Fibroblast of skin of back (primary cell): ENCODE measurements at places on chromosomes 16 and 17.
A peak's percentile ranks its signal among the peaks of the same experiment; 100 is the strongest.

GRCh38 chr16:89048871-89049422 is 44.7 kb upstream of the ACSF3 start:
- DNase-seq, result no peak

- peak; percentile 5 for DNase-seq
These were observed 948.1 kb downstream of the KCNJ2 start for GRCh38 chr17:71117466-71117865.

- no peak for DNase-seq
These were observed 17.1 kb downstream of the PMP22 start for GRCh38 chr17:15247891-15248529.

GRCh38 chr16:68079626-68080344 is 5.4 kb upstream of the NFATC3 start:
- DNase-seq, result no peak

- DNase-seq, result no peak
These were observed 150.2 kb downstream of the TANC2 start for GRCh38 chr17:63116228-63116627.

- no peak for DNase-seq
These were observed 4.9 kb downstream of the PMFBP1 start for GRCh38 chr16:72166954-72167561.

GRCh38 chr16:19294156-19294649 is 8.7 kb downstream of the CLEC19A start:
- no peak for DNase-seq

GRCh38 chr17:10036511-10037061 is 131.5 kb upstream of the RCVRN start:
- DNase-seq, result no peak

GRCh38 chr17:56751145-56751738 is 82.5 kb downstream of the C17orf67 start:
- DNase-seq, result no peak

GRCh38 chr16:4214215-4214621 is 27.7 kb downstream of the SRL start:
- DNase-seq, result peak; percentile 91

- peak; percentile 6 for DNase-seq
These were observed 157.0 kb downstream of the CPPED1 start for GRCh38 chr16:12646490-12647274.

DNA sequence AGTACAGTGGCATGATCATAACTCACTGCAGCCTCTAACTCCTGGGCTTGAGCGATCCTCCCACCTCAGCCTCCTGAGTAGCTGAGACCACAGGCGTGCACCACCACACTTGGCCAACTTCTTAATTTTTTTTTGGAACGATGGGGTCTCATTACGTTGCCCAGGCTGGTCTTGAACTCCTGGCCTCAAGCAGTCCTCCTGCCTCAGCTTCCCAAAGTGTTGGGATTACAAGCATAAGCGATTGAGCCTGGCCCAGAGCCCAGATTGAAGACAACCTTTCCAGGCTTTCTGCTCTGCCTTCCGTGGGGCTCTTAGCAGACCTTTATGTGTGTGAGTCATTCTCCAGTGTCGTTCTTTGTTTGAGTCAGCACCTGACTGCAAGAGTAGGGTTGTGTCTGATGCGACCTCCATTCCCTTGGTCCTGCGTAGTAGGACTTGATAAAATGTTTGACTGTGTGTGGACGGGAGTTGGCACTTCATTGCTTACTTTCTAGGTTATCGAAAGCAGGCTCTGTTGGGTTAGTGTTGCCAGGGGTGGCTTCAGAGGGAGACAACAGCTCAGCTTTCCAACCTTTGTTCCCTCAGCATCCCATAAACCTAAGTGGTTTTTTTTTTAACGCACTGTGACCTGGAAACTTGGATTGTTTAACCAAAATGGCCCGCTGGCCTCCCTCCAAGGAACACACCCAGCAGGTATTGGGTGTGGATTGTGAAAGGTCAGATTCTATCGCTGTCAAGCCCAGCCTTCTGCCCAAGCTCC is 26.4 kb downstream of the EEF2K start:
- DNase-seq, result peak; percentile 4

- DNase-seq, result peak; percentile 57
These were observed 5.4 kb downstream of the HELZ start for GRCh38 chr17:67239597-67239996.

GRCh38 chr17:83053739-83054451 is 25.5 kb upstream of the METRNL start:
- DNase-seq, result no peak

DNA sequence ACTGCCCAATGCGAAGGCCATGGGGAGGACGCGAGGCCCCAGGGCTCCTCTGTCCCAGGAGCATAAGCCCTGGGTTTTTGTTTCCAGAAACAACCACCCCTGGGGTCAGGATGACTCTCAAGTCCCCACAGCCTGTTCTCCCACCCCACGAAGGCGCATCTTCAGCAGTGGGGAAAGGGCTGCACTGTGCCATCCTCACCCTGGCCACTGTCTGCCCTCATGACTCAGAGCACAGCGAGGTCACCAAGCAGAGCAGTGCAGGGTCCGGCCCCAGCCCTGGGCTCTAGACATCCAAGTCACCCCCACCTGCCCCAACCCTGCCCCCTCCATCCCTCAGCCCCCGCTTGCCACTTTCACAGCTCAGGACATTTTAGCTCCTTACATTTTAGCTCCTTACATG is 22.7 kb upstream of the KSR1 start:
- no peak for DNase-seq

DNA sequence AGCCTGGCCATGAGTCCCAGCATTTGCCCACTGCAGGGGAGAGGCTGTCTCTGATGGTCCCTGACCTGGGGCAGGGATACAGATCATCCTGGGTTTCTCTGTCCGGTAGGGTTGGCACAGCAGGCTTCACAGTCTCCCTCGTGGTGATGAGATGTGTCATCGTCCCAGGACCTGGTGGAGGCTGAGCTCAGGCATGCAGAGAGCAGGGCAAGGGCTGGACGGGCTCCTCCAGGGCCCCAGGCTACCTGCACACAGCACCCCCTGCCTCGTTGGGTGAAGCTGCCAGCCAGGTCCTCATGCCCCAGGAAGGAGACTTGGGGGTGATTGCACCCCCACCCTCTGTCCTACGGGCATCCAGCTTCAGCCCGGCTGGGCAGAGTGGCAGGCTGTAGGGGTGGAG is 155.8 kb upstream of the GSE1 start:
- peak; percentile 53 for DNase-seq

- DNase-seq, result no peak
These were observed 10.0 kb downstream of the HS3ST6 start for GRCh38 chr16:1908184-1908583.

- DNase-seq, result no peak
These were observed 10.2 kb upstream of the LRRC37B start for GRCh38 chr17:31997005-31997404.

DNA sequence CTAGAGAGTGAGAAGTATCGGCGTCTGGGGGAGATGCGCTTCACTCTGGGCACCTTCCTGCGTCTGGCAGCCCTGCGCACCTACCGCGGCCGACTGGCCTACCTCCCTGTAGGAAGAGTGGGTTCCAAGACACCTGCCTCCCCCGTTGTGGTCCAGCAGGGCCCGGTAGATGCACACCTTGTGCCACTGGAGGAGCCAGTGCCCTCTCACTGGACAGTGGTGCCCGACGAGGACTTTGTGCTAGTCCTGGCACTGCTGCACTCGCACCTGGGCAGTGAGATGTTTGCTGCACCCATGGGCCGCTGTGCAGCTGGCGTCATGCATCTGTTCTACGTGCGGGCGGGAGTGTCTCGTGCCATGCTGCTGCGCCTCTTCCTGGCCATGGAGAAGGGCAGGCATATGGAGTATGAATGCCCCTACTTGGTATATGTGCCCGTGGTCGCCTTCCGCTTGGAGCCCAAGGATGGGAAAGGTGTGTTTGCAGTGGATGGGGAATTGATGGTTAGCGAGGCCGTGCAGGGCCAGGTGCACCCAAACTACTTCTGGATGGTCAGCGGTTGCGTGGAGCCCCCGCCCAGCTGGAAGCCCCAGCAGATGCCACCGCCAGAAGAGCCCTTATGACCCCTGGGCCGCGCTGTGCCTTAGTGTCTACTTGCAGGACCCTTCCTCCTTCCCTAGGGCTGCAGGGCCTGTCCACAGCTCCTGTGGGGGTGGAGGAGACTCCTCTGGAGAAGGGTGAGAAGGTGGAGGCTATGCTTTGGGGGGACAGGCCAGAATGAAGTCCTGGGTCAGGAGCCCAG is 2.8 kb downstream of the SPHK1 start:
- DNase-seq, result no peak

DNA sequence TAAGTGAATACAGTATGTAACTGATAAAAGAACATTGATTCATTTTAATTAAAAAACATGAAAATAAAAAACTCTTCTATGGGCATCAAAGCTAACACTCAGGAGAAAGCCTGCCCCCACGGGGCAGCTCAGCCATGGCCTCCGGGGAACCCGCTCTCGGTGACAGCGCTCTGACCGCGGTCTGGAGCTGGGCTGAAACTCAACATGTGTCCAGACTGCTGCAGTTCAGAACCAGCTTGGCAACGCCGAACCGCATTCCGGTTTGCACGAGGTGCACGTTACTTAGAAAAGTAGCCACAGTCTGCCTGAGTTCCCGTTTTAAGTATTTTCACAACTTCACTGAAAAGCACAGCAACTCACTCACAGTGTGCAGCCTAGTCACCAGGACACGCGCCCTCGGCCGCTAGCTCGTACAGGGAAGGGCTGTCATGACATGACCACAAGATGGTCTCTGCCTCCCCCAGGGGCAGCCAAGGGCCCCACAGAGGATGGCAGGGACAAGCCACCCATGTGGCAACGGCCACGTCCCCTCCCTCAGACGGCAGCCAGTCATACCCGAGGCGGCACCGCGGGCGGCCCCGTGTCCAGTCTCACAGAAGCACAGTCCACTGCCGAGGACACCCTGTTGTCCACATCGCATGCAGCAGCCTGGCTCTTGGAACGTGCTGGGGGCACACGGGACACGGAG is 77.1 kb upstream of the METRNL start:
- no peak for DNase-seq

- DNase-seq, result no peak
These were observed 3.3 kb downstream of the XYLT2 start for GRCh38 chr17:50349243-50349600.
